ENCODE measurements at places on chromosomes 3 and 15.

DNA sequence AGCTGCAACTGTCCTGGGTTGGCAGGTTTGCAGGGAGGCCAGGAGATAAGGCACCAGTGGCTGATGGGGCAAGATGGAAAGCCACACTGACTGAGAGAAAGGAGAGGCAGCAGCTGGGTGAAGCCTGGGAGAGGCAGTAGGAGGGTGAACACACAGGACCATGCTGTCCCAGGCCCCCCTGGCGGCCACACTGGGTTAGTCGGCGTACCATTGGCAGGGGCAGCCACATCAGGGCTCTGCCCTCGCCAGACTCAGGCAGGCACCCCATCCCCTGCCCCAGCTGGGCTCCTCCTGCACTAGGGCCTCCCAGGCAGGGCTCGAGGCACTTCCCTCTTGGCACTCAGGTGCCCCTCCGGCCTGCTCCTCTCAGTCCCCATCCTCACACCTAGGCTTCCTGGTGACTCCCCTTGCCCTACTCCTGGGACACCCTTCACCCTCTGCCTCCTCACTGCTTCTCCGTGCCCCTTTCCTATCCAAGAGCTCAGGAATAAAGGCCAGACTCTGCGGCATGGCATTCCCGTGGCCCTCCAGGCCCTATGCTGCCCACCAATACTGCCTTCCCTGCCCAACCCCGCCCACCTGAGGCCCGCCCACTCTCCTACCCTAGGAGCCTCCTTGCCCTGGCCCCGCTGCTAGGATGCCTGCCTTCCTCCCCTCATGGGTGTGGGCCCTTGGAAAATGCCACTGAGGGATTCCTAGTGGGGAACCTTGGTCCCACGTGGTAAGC, 28.7 kb upstream of the DUSP7 start:
- DNase-seq, result peak; percentile 25

- no peak for DNase-seq
These were observed 1.7 kb upstream of the PCOLCE2 start for GRCh38 chr3:142890592-142890991.

GRCh38 chr3:23387286-23387918, 184.3 kb downstream of the UBE2E2 start:
- DNase-seq, result no peak

GRCh38 chr3:28287046-28287445, 45.6 kb downstream of the CMC1 start:
- DNase-seq, result no peak

DNA sequence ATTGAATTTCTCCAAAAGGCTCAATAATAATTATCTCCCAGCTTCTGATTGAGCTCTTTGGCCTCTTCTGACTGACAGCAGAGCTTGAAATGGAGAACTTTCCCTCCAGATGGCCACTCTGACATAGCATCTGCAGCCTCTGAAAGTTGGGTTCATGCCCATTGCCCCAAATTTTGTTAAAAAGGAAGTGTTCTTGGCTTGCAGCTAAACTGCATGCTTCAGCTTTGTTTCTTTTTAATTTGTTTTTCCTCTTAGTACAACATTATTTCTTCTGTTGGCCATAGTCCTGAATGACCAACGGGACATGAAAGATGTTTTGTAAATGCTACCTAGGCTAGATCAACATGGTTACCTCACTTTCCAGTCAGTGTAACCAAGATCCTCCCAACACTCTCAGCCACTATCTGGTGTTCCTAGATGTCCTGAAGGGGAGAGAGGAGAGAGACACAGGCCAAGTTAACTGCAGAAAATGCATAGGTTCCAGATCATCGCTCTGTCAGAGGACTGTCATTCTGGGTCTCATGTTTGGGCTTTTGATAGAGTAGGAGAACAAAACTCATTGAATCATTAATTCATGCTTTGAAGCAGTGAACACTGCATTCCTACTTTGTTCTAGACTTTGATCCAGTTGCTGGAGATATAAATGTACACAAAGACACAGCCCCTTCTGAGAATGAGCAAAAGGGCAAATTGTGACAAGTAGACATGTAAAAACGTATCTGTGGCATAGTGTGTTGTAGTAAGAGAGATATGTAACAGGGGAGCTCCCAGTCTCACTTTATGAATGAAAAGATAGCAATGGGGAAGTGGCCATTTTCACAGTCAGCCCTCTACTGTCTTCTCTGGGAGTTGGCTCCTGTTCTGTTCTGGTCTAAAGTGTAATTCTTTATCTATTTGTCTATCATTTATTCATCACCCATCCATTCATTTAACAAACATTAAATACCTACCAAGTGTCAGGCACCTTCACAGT, 156.2 kb downstream of the ZNF621 start:
- no peak for DNase-seq

DNA sequence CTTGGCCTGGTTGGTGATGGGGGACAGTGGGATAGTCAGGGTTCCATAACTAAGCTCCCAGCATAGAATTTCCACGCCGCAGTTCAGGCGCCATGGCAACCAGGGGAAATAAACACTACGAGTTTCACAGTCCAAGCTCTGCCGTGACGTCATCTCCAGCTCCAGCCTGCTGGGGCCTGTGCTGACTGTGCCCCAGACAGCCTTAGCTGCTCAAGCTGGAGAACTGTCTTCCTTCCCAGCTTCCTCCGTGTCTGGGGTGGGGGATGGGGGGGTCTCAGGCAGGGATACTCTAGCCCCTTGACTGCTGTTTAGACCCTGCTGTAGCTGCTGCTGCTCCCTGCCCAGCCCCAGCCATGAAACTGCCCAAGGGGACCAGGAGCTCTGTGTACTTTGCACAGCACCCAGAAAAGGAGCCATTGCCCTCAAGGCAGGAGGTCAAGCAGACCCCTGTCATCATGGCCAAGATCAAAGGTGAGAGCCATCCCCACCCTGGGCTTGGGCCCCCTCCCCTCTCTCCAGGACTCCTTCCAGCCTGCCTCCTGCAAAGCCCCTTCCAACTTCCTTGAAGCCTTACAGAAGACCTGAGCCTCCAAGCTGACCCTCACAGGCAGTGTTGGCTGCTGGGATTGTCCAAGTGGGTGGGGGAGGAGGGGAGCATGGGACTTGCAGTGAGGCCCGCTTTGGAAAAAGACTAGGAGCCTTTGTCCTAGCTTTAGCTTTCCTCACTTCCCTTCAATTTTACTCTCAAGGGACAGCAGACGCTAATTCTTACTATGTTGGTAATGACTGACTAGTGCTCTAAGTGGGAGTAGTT, 11.4 kb upstream of the CSPG4 start:
- peak; percentile 94 for DNase-seq

DNA sequence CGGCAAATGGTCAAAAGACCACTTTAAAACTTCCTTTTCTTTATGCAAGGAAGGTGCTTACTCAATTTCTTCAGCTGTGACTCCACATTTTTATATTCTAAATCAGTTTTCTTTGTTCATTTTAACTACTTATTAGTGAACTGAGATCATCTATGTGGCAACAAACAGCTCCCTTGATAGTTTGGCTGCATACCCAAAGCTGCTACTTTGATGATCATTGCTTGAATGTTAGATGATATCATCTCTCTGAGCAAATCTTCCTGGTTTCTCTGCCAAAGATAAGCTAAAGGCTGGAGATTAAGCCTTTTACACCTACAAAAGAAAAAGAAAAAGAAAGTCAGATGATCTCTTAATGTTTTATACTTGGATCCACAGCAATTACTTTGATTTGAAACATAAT, 95.5 kb downstream of the DPH6 start:
- DNase-seq, result no peak

- DNase-seq, result no peak
These were observed 31.1 kb upstream of the NUDT16 start for GRCh38 chr3:131350506-131350905.

- no peak for DNase-seq
These were observed 489.8 kb upstream of the GOLIM4 start for GRCh38 chr3:168585544-168585943.

DNA sequence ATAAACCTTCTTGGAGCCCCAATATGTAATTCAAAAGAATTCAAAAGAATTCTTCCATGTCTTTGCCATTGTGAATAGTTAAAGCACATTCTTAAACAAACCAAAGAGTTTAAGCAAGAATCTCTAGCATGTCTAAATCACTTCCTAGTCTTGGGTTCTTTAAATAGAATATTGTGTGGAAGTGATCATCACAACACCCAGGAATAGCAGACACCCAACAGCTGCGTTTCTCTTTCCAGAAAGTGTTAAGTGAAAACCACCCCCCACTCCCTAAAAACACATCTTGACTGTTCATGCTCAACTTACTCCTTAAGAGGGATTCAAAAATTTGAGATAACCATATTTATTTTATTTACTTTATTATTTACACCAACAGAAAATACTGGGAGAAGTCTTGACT, 24.1 kb upstream of the CAPN7 start:
- no peak for DNase-seq

- DNase-seq, result no peak
These were observed 86.9 kb downstream of the IL5RA start for GRCh38 chr3:3023111-3023745.

DNA sequence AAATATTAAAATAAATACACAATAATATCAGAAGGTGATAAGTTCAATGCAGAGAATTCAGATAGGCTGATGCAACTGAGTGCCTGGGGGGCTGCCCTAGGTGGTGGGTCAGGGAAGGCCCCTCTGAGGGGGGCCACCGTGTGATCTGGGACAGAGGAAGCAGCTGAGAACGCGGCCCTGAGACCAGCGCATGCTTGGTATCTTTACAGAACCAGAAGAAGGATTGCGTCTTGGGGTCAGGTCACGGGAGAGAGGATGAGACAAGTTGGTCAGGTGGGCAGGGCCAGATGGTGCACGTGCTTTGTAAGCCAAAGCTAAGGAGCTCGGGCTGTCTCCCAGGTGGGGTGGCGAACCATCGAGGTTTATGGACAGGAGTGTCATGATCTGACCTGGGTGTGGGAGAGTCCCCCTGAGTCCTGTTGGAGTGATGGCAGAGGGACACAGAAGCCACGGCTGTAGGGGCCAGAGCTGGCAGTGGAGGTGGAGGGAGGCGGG, 121.2 kb downstream of the ETFA start:
- no peak for DNase-seq

GRCh38 chr3:42846685-42847522, 28.8 kb downstream of the CYP8B1 start:
- peak; percentile 64 for DNase-seq

DNA sequence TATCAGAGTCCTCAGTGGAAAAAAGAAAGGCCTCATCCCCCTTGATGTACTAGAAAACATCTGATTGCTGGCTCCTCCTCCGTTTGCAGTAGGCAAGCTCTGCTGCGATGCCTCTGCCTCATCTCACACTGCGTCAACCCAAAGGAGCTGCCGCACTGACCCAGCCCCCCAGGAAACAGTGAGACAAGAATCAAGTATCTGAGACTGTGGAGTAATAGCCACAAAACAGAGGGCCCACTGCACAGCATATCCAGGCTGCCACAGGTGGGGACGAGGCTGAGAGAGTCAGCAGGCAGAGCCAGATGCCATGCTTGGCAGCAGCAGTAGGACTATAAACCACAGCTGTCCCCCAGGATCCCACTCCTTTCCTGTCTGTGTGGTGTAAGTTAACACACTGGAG, 165.9 kb downstream of the STAC start:
- no peak for DNase-seq

DNA sequence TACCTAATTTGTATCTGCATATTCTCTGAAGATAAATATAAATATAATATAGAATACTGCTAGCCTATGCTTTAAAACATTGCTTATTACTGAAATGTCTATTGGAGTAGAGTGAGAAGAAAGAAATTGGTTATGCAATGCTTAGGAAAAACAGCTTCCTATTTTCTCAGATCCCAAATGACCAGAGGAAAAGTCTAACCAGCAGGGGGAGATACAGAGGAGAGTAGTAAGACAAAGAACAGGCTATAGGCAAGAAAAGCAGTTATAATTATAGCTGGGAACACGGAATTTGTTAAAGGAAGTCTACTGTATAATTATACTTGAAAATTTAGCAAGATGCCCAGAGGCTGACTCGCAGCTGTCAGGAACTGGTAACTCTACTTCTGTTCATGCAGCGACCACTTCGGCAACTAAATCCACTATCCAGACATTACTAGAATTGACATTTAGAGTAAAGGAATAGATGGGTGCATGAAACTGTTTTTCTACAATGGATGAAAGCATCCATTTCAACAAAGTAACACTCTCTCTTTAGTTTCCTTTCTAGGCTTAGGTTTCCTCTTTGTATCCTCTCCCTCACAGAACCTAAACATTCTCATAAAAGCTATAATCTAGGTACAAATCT, 97.2 kb downstream of the TBC1D5 start:
- DNase-seq, result no peak

- DNase-seq, result peak; percentile 98
These were observed at the start of gene NR2F2 for GRCh38 chr15:96330450-96331143. NR2F2 (plus strand) TSS chr15:96330700; CDS start chr15:96332106, 1,406 bp downstream.

GRCh38 chr3:100189444-100189964, 71.3 kb upstream of the TBC1D23 start:
- no peak for DNase-seq

DNA sequence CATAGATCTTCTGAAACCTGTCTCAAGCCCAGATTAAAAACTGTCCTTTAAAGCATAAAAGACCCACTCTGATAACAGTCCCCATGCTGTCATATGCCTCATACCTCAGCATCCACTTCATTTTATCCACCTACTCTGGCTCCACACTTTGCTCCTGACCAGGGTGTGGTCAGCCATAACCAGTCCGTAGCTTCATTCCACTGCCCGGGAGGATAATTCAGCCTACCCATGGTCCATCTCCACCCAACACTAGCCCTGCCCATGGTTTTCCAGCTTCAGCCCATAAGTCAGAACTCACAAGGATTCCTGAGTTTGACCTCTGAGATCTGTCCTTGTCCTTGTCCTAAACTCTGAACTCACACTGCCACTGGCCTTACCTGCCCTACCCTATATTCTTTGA, 262.1 kb upstream of the MANF start:
- DNase-seq, result no peak

DNA sequence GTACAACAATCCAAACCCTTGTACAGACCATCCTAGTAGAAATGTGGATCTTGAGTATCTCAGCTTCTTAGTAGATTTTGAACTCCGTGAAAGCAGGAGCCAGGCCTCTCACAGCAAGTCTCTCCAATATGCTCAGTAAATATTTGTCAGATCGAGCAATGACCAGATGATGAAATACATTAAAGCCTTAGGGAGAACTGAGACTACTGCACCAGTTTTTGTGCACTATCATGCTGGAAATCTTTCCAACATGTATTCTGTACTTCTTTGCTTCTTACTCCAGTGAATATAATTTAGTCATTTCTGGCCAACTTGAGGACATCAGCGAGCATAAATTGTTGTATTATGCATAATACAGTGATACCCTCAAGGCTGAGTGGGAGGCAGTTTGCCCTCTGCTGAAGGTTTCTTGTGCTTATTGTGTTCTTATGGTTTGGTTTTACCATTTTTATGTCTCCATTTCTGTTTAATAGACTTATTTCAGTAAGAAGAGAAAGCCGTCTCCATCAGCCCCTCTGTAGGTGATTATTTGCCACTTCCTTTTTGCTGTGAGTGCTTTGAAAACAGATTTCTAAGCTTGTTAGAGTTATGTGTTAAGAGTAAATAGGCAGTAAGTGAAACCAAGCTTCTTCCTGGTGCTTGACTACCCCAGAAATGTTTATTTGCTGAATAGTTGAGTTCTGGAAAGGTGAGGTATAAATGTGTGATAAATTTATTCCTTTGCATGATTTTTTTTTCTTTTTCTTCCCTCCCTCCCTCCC, 147.1 kb downstream of the PGPEP1L start:
- DNase-seq, result no peak
